ENCODE measurements at places on chromosomes 7 and 10. TPM values are rescaled to one million over a fixed set of nuclear protein-coding genes. Genes with fewer than 3 reads are reported as not detected.
A peak's percentile ranks its signal among the peaks of the same experiment; 100 is the strongest.

DNA sequence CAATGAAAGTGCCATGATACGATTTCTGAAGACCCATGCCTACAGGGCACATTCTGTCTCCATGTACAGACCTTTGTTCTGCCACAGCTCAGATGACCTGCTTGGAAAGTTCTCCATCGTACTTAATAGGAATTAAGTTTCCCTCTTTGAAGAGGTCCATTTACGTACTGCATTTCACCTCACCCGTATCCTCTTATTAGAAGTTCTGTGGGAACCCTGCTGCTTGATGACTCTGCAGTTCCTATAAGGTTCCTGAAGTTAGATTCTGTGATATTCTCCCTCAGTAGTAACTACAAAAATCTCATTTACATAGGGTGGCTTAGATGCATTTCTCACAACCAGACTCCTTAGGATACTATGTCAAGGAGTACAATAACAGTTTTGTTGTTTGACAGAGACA lies 50.9 kb downstream of the MINDY3 start:
- DNase-seq: no peak

AGR2 gene
- 216 TPM for total RNA-seq

DGKI gene
- total RNA-seq: 3.3 TPM

CYP2C19 gene
- not detected for total RNA-seq

DNA sequence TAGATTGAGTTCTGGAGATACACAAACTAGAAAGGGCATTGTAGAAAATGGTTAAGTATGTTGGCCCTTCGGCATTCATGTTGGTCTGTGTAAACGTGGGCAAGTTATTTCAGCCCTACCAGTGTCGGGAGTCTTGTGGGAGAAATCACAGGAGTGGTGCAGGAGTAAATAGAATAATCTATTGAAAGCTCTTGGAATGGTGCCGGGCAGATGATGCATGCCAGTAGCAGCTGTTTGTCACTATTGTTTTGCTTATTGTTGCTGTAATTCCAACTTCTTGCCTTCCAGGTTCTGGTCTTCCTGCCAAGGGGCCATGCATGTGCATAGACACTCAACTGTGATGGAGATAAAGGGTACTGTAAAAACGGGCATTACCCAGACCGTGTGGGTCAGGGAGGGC lies 259.4 kb downstream of the CAMK1D start:
- no peak for DNase-seq

GRCh38 chr7:158748335-158748734 lies 43.7 kb upstream of the NCAPG2 start:
- DNase-seq: no peak

THSD7A gene
- 21.6 TPM for total RNA-seq

DNA sequence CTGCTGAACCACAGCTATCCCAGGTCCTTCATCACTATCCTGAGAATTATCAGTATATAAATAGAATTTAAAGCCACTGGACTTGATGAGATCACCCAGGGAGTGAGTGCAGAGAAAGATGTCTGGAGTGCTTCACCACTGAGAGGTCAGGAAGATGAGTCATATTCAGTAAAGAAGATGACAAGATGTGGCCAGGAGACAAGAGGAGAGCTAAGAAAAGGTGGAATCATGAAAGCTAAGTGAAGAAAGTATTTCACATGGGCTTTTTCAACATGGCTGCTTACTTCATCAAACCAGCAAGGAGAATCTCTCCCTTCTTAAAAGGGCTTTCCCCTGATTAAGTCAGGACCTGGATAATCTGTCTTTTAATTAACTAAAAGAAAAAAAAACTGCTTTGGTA lies 9.1 kb upstream of the PRKAR2B start:
- no peak for DNase-seq

CRHR2 gene
- 0.34 TPM for total RNA-seq

GRCh38 chr7:149422914-149423301 lies 38.0 kb downstream of the ZNF777 start:
- DNase-seq: no peak

NEURL1 gene
- total RNA-seq: 1.2 TPM

- DNase-seq: no peak
Observed at GRCh38 chr10:114396464-114396863, 7.8 kb downstream of the AFAP1L2 start.

DNA sequence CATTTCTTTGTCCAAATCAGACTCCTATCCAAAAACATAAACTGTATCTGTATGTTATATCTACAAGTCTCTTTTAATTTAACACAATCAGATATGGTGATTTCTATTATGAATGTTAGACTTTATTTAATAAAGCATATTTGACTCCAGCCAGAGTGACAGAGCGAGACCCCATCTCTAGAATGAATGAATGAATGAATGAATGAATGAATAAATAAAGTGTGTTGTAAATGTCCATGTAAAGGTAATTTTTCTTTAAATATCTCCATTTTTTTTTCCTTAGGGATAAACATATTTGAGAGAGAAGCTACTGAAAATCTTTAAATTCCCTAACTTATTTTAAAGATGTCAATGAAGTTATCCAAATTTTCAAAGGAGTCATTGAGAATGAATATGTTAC lies 18.1 kb upstream of the ALDH18A1 start:
- no peak for DNase-seq

LRRC18 gene
- not detected for total RNA-seq

- DNase-seq: peak; percentile 44
Observed at GRCh38 chr7:43905209-43905946, 1.0 kb downstream of the URGCP start.

- DNase-seq: no peak
Observed at GRCh38 chr10:69217119-69217754, 2.9 kb upstream of the HKDC1 start.

- DNase-seq: no peak
Observed at GRCh38 chr7:4134631-4135030, 547.5 kb upstream of the FOXK1 start.

DNA sequence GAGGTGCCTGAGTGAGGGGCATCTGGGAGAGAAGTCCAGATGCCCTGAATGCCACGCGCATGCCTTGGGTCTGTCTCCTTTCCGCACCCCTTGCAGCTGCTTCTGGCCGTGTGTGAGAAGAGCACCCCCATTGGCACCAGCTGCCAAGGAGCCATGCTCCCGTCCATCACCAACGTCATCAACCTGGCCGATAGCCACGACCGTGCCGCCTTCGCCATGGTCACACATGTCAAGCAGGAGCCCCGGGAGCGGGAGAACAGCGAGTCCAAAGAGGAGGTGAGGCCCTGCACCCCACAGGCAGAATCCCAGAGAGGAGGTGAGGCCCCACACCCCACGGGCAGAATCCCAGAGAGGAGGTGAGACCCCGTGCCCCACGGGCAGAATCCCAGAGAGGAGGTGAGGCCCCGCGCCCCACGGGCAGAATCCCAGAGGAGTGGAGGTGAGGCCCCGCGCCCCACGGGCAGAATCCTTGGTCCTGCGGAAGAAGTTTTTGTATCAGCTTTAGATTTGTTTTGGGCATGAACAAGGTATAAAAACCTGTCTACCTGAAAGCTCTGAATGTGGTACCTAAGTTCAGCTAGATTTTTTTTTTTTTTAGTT lies 91.8 kb downstream of the TRRAP start:
- DNase-seq: no peak

GRCh38 chr10:121262774-121263430 lies 335.3 kb downstream of the FGFR2 start:
- no peak for DNase-seq

ENTPD1 gene
- 74.1 TPM for total RNA-seq

DNA sequence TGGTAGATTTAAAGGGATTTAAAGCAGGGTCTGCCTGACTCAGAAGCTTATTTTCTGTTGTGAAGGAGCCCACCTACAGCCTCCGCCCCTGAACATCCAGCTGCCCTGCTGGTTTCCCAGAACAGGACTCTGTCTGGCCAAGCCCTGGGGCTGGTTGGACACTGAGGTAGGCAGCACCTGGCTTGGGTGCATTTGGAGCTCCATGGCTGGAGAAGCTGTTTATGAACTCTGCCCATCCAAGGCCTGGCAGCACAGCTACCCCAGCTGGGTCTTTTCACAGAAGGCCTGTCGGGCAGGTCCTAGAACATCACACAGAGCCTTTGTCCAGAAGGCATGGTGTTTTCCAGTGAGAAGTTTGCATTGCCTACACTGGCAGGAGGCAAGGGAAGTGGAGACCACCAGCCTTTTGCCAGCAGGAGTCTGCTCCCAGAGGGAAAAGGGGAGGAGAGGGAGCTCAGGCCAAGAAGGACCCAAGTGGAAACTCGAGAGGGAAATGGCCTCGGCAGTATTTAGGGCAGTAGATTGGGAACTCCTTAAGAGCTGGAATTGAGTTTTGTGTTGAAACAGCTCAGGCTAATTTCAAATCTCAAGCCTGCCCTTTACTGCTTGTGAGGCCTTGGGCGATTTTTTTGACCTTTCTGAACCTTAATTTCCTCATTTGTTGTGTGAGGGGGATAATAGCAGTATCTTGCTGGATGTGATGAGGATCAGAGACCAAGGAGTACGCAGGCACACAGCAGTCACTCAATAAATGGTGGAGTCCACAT lies 12.3 kb upstream of the PDCD4 start:
- DNase-seq: no peak

DNA sequence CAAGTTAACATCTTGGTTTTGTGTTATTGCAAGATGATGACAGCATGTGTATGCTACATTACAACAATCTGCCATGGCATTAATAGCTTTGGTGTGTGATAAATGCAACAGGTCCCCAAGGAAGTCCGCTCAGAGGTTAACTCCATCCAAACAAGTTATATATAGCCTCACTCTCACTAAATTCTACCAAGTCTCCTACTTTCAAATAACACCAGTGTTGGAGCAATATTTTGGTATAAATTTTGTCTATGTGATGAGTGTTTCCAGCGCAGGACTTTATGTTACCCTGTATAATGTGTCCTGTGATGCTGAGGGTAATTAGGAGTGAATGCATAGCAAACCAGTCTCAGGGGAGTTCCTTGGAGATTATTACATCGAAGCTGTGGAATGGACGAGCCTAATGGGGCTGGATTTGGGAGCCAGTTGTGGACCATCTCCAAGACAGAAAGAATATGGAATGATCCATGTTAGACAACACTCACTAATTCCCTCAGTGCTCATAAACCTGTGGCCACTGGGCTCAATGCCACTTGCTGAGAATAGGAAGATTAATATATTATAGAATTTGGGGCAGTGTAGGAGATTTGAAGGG lies 127.6 kb upstream of the CXCL12 start:
- DNase-seq: no peak

GRCh38 chr10:97101166-97101940 lies 84.4 kb downstream of the SLIT1 start:
- no peak for DNase-seq

GRCh38 chr10:119357412-119358151 lies 150.2 kb downstream of the GRK5 start:
- DNase-seq: no peak

MAP3K8 gene
- 42.8 TPM for total RNA-seq

GRCh38 chr7:14690075-14690474 lies 212.5 kb downstream of the DGKB start:
- DNase-seq: no peak

DNA sequence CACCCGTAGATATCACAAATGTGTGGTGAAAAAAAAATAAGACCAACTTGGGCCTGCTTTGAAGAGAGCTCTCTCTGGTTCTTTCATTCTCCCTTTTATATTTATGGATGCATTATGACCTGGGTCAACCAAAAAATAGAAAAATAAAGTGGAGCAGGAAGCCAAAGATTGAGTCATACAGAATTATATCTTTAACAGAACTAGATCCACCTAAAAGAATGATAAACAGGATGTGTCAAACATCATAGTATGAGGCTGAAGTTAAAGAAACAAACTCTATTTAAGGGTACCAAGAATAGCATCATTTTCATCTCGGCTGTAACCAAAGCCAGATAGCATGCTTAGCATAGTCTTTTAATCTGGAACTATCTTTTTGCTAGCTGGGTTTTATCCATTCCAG lies 28.8 kb upstream of the NMT2 start:
- no peak for DNase-seq

GRCh38 chr10:24804392-24804791 lies 80.7 kb upstream of the ARHGAP21 start:
- no peak for DNase-seq

PMPCB gene
- total RNA-seq: 54.9 TPM

GRCh38 chr7:10889266-10889898 lies 84.3 kb upstream of the PHF14 start:
- DNase-seq: no peak

GRCh38 chr10:130498042-130498441 lies 361.9 kb downstream of the GLRX3 start:
- DNase-seq: peak; percentile 31

GRCh38 chr10:100749309-100750217 lies 4.2 kb downstream of the PAX2 start:
- DNase-seq: no peak

HIF1AN gene
- total RNA-seq: 50.6 TPM

HGF gene
- total RNA-seq: 20.9 TPM

DNA sequence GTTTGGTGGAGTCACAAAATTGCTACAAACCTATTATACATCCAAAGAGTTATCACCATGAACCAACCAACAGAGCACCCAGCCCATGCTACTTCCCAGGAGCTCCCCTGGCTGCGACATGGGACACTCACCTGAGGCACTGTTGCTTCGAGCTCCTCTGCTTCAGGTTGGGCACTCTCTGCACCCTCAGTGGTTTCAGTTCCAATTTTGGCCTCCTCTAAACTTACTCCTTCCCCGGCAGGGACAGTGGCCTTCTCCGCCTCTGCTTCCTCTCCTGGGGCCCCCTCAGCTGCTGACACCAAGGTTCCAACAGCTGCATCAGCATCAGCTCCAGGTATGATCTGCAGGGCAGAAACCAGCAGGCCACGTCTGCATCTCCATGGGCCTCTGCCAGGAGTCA lies 120.4 kb upstream of the TARP start:
- DNase-seq: no peak

DNA sequence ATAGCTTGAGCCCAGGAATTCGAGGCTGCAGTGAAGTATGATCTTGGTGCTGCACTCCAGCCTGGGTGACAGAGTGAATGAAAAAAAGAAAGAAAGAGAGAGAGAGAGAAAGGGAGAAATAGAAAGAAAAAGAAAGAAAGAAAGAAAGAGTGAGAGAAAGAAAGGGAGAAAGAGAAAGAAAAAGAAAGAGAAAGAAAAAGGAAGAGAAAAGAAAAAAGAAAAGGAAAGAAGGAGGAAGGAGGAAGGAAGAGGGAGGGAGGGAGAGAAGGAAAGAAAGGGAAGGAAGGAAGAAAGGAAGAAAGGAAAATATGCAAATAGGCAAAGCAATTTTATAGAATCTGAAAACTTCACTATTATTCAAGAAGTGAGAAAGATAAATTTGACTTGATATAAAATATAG lies 24.5 kb upstream of the JCAD start:
- DNase-seq: no peak

SCART1 gene
- 5.3 TPM for total RNA-seq

LRRC4 gene
- total RNA-seq: 1.3 TPM

NPY4R gene
- total RNA-seq: not detected

NPFFR1 gene
- total RNA-seq: 0.05 TPM

- DNase-seq: peak; percentile 95
Observed at GRCh38 chr7:64665980-64666662, at the start of gene ZNF107. ZNF107 (plus strand) TSS chr7:64666133; CDS start chr7:64666283, 150 bp downstream.

- DNase-seq: no peak
Observed at GRCh38 chr7:129149511-129149910, 5.0 kb downstream of the TSPAN33 start.

SYT15 gene
- 10.4 TPM for total RNA-seq

OR2A5 gene
- not detected for total RNA-seq
